IMR-90 (cell line): ENCODE measurements at places on chromosomes 2 and 18. TPM values are rescaled to one million over a fixed set of nuclear protein-coding genes. Genes with fewer than 3 reads are reported as not detected.

- DNase-seq: peak; percentile 87
Observed at GRCh38 chr2:38274286-38275276, 102.5 kb downstream of the ATL2 start.

DNA sequence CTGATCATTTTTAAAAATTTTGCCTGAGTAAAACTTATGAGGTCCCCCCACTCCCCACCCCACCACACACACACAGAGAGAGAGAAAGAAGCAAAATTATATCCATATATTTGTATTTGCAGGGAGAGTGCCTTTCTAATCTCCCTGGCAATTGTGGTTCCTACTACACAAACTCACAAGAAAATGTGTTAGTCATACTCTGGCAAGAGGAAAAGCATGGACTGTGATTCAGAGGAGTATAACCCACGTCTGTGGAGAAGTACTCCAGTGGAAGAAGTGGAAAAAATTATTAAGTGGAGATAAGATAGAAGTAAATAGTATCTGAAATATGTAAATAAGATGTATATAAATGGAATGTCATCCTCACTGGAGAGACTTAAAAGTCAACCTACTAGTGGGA is 114.0 kb downstream of the DSEL start:
- peak; percentile 88 for DNase-seq

DNA sequence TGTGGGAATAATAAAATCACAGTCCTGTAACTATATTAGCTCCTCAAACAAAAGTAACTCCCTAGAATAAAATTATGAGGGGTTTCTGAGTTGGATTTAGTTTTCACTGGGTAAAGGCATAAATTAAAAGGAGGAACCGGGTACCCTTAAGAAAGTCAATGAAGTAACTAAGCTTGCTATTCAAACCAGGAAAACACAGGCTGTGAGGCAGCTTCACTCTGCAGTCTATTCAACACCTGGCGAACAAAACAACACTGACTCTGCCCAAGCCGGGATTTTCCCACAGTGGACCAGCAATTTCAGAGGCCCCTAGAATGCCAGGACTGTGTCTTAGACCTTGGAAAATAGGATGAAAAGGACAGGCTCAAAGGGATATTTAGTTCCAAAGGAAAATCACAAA is 24.6 kb upstream of the CREB1 start:
- DNase-seq: no peak

DNA sequence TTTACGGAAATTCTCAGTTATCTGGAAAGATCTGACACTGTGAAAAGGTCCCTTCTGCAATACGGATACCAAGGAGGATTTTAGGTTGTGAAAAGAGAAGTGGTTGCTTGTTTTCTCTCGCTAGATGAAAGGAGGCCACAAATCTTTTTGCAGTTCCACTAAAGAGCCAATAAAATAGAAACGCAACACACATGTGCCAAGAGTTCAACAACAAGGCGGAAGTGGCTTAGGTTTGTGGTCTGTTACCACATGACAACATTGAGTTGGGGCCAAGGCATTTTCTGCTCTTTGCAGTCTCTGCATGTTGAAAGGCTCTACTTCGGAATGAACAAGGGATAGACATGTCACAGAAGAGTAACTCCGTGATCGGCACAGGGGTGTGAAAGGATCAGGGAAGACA is 115.7 kb upstream of the OSR1 start:
- DNase-seq: peak; percentile 0

TRMT61B gene
- total RNA-seq: 5.7 and 11.1 TPM in 2 replicates

GRCh38 chr2:215415218-215415617 is 20.6 kb downstream of the FN1 start:
- no peak for DNase-seq

INPP4A gene
- total RNA-seq: 22.8 and 27.1 TPM in 2 replicates

- peak; percentile 21 for DNase-seq
Observed at GRCh38 chr2:120750488-120751210, 15.0 kb downstream of the GLI2 start.

DNA sequence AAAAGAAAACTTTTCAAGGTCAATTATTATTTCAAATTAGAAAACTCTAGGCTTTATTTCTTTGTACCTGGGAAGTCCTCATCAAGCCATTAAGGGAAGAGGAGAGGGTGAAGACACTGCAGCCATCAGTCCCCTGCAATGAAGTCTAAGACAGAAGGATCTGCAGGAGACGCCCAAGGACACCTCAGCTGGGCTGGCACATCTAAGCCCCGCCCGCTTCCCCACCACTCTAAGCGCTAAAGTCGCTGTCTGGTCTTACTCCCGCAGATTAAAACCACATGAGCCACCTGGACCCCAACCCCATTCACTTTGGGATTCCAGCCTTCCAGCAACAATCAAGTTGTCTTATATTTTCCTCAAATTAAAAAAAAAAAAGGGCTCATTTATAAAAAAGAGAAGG is 104.4 kb downstream of the AFF3 start:
- DNase-seq: no peak

DNA sequence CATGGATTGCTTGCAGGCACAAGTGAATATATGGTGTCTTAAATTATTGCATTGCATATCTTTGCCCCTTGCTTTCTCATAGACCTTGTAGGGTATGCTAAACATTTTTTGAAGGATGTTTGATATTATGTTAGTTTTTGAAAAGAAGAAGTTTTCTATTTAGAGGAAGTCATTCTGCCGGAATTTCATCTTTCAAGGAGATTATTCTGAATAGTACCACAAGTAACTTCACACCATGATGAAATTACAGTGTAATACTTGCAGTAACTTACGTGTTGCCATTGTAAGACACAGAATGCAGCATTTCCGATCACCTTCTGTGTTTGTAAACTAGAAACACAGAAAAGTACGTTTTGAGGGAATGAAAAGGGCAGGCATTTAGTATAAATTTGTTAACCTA is 71.9 kb downstream of the ACVR2A start:
- DNase-seq: no peak

GRCh38 chr2:8408560-8409460 is 273.0 kb upstream of the ID2 start:
- DNase-seq: no peak

DNA sequence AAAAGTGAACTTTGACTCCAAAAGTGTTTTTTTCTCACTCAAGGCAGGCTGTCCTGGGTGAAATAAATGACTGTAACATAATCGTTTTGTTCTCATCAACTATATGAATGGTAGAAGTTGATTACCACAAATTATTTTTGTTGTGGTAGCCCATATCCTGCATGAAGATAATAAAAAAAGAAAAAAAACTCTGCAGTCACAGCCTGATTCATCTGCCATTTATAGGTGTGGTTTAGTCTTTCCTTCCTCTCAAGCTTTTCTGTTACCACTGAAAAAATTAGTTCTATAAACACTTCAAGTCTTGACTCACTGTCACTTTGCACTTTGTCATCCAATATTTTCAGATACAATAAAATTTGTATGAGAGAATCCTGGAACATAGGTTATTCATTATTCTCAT is 522.0 kb downstream of the PLCL1 start:
- no peak for DNase-seq

GRCh38 chr2:196980473-196980872 is 54.0 kb upstream of the PGAP1 start:
- DNase-seq: no peak

GRCh38 chr2:29495068-29495467 is 379.9 kb downstream of the CLIP4 start:
- no peak for DNase-seq

EFR3B gene
- 0.90 and 1.1 TPM in 2 replicates for total RNA-seq

- no peak for DNase-seq
Observed at GRCh38 chr2:237492137-237492890, 5.3 kb downstream of the MLPH start.

DNA sequence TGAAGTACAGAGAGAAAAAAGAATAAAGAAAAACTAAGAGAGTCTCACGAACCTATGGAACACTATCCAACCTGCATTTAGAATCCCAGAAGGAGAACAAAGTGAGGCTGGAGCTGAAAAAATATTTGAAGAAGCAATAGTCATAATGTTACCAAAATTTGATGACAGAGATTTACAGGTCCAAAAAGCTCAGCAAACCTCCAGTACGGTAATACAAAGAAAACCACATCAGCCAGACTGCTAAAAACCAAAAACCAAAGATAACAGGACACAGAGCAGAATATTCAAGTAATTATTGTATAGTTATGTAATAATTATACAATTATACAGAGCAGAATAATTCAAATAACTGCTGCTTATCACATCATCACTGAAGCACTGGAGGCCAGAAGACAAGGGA is 23.7 kb downstream of the ATL2 start:
- DNase-seq: no peak

DNA sequence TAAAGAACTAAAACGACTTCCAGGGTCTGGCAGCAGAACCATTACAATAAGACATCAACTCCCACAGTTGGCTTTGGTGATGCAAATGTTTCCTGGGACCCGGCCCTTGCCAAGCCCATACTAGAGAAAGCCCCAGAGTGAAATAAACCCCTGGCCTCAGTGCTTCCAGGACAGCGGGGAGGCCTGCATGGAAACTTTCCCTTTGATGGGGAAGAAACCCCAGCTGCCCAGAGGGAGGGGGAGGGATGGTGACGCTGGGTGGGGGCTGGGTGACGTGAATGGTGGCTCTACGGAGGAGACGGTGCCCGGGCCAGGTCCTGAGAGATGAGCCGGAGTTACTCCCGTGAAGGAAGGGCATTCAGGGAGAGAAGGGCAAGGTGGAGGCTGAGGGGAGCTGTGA is 27.5 kb downstream of the INHBB start:
- DNase-seq: no peak
